ENCODE measurements at places on chromosomes 12 and 14.

GRCh38 chr14:79708426-79709388, 502.6 kb downstream of the DIO2 start:
- no peak for DNase-seq

DNA sequence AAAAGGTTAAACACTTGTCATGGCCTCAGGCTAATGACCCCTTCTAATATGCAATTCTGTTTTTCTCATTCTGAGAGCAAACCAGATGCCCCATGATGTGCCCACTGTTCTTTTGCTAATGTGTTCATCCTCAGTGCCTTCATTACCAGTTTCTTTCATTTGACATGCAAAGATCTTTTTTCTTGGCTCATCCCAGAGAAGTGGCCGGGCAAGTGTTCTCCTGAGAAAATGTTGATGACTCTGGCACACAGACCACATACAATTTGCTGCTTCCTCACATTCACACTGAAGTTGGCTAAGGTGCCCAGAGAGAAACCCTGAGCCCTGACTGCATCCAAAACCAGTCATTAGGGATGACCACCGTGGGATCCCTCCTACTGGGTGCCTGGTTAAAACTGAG, 833.3 kb downstream of the DIO2 start:
- no peak for DNase-seq

GRCh38 chr14:36580856-36581831, 1.3 kb downstream of the NKX2-8 start:
- no peak for DNase-seq

DNA sequence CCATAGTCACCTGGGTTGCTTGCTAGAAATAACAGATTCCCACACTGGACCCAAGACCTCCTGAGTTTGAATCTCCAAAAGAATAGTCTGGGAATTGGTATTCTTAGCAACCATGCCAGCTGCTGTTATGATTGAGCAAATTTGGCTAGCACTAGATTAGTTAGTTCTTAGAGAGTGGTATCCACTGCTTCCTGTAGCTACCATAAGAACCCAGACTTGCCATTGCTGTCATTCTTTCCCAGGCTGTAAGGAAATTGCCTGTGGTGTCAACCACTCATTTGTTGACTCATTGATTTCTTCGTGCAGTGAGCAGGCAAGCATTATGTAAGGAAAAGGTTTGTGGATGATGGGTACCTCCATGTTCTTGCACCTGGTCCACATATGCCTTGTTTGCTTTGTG, 201.8 kb upstream of the RGS6 start:
- DNase-seq, result no peak

GRCh38 chr12:69052613-69053408, 119.8 kb upstream of the CPM start:
- peak; percentile 21 for DNase-seq

- no peak for DNase-seq
Measured at GRCh38 chr12:128083132-128083729, 183.7 kb upstream of the TMEM132C start.

- DNase-seq, result no peak
Measured at GRCh38 chr14:24881116-24881893, 168.6 kb downstream of the STXBP6 start.

GRCh38 chr12:92481066-92481465, 221.7 kb upstream of the PLEKHG7 start:
- DNase-seq, result no peak

DNA sequence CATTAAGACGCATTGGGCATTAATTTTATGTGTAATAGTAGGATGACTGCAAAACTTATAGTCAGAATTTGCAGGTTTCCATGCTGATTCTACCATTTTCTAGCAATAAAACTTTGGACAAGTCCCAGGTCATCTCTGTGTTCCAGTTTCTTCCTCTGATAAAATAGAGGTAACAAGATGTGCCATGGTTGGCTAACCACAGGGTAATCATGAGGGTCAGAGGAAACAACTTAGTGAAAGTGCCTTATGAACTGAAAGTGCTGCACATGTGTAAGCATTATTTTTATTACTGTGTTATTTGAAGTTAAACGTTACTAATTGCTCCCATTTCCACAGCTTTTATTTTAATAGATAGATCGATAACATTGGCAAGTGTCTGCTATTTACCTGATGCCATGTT, 21.1 kb downstream of the SMCO2 start:
- no peak for DNase-seq

GRCh38 chr14:103802356-103802755, 45.0 kb downstream of the PPP1R13B start:
- no peak for DNase-seq

DNA sequence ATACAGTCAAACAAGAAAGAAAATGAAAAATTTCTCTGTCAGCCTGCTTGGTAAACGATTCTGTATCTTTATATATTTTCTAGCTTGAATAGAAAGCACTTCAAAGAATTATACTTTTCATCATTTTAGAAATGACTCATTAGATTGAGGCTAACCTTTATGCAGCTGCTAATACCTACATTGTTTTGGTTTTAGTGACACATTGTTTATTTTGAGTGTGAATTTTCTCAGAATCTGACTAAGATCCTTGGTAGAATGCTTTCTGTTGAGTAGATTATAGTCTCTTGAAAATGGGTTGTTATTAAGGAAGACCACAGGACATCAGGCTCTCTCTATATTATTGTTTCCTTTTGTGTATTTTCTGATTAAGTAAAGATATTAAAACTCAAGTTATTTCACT, at the start of gene PMCH:
PMCH (minus strand) TSS at position 45 of the 400 bp plus-strand sequence. CDS start 63 bp downstream, outside the sequence.
- no peak for DNase-seq

GRCh38 chr14:64137657-64138290, 156.4 kb downstream of the ESR2 start:
- DNase-seq, result no peak

- no peak for DNase-seq
Measured at GRCh38 chr12:51914034-51914923, 7.0 kb downstream of the ACVRL1 start.

All from CD8-positive, alpha-beta T cell (primary cell).